ENCODE measurements at places on chromosomes 4 and X.

GRCh38 chr4:85595796-85596559 lies 121.0 kb downstream of the ARHGAP24 start:
- no peak for DNase-seq

DNA sequence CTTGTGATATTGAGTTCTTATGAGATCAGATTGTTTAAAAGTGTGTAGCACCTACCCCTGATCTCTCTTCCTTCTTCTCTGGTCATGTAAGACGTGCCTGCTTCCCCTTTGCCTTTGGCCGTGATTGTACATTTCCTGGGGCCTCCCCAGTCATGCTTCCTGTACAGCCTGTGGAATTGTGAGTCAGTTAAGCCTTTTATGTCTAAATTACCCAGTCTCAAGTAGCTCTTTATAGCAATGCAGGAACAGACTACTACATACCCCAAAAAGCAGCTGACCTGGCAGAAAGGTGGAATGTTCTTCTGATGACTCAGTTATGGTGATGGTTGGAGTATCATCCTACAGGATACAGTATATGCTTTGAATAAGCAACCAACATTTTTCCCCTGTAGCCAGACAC lies 11.4 kb upstream of the MCUB start:
- peak; percentile 83 for DNase-seq

DNA sequence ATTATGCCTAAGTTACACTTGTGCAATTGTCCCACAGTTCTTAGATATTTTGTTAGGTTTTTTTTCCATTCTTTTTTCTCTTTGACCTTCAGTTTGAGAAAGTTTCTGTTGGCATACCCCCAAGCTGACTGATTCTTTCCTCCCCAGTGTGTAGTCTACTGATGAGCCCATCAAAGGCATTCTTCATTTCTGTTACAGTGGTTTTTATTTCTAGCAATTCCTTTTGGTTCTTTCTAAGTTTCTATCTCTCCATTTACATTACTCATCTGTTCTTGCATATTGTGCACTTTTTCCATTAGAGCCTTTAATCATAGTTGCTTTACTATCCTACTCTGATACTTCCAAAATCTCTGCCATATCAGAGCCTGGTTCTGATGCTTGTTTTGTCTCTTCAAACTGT lies 31.9 kb downstream of the CASP6 start:
- no peak for DNase-seq

GRCh38 chr4:185210102-185210981 lies 944 bp downstream of the SNX25 start:
- DNase-seq = peak; percentile 48

DNA sequence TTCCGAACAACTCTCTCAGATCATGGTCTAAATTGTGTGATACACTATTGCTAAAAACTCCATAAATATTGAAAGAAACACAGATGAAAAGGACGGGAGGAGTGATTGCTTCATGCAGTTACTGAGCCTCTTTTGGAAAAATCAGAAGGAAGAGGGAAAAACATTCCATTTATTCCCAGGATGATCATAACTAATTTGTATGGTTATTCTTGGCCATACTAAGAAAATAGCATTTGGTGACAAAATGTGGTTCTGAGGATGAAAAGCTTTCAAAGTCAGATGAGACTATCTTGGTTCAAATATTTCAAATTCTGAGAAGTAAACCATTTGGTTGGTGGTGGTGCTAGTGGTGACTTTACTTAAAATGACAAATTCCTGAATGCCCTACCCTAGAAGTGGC lies 305.4 kb upstream of the LDB2 start:
- no peak for DNase-seq

GRCh38 chrX:136608295-136608933 lies 39.5 kb upstream of the CD40LG start:
- DNase-seq = no peak

GRCh38 chrX:39760930-39761329 lies 336.8 kb downstream of the BCOR start:
- no peak for DNase-seq

DNA sequence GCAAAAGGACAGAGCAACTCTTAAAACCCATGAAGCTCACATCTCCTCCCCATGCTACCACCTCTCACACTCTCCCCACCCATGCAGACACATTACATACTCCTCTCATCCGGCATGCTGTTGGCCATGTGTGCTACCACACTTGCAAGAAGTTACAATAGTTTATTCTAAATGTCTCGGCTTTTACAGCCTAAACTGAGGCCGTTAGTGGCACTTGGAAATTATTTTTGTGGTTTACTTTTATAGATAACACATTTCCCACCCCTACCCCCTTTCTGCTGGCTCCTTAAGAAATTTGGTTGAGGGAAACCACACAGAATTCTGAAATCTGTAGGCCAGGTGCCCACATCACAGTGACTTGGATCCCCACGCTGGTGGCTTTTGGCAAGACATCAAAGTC lies 141.1 kb upstream of the HHIP start:
- peak; percentile 38 for DNase-seq

DNA sequence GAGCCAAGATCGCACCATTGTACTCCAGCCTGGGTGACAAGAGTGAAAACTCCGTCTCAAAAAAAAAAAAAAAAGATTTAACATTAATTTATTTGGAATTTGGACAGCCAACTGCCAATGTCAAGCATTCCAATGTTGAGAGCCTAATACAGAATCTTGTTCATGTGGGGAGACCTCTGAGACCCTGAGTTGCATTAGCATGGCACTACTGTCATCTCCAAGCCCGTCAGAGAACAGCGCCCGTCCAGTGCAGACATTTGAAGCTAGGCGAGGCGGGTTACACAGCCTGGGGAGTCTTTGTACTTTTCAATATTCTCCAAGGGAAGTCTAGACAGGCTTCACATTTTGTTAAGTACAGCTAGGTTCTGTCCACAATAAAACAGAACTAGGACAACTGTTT lies 126.7 kb downstream of the CHRNA9 start:
- no peak for DNase-seq

DNA sequence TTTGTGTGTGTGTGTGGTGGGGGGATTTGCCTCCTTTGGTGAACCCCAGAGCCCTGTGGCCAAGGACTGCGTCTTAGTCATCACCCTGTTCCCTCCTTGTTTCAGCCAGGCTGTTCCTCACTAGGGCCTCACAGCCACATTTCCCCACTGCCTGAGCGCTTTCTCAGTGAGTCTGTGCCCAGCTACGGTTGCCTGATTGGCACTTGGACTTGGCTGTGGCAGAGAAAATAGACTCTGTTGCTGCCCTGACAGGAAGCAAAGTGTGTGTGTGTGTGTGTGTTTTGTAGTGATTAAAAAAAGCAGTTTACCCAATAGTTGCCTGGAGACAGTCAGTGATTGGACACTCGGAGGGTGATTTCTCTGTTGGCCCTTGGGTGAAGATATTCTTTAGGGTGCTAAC lies 113.0 kb downstream of the UCHL1 start:
- DNase-seq = no peak

DNA sequence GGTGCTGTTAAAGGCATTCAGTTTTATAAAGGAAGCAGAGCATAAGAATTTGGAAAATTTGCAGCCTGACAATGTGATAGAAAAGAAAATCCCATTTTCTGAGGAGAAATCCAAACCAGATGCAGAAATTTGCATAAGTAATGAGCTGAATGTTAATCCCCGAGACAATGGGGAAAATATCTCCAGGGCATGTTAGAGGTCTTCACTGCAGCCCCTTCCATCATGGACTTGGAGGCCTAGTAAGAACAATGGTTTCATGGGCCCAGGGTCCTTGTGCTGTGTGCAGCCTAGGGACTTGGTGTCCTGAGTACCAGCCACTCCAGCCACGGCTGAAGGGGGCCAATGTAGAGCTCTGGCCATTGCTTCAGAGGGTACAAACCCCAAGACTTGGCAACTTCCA lies 542.7 kb upstream of the NR3C2 start:
- no peak for DNase-seq

DNA sequence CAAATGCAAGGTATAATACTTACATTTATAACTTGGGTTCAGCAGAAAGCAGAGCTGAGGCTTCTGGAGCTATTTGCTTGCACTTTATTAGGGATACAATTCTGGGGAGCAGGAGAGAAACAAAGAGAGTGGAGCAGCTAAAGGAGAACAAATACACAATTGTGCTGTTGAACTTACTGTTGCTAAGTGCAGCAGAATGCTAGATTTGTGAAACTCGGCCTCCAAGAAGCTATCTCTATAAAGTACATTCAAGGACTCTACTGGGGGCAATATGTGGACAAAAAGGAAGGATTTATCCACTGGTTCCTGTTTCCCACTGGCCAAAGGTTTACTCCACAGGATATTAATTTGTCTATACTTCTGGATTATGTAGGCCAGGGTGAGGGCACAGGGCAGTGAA lies 86.8 kb downstream of the PPP1R2C start:
- DNase-seq = no peak

GRCh38 chr4:101357751-101358150 lies 10.4 kb upstream of the PPP3CA start:
- peak; percentile 53 for DNase-seq

DNA sequence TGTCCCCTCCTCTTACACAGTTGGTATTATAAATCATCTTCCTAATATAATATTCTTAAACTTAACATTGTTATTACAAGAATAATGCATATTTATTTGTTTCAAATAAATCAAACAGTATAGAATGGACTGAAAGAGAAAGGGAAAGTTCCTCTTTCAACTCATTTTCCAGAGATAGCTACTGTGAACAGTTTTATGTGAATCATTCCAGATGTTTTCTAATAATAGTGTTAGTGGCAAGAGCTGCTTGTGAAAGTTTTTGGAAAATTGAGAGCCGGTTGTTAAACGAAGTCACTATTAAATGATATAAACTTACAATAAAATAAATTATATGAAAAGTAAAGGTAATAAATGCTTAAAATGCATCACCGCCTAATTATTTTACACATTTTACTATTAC lies 14.6 kb downstream of the TMSB4X start:
- no peak for DNase-seq
